GM10248 (cell line): ENCODE measurements at places on chromosomes 5 and 9.

DNA sequence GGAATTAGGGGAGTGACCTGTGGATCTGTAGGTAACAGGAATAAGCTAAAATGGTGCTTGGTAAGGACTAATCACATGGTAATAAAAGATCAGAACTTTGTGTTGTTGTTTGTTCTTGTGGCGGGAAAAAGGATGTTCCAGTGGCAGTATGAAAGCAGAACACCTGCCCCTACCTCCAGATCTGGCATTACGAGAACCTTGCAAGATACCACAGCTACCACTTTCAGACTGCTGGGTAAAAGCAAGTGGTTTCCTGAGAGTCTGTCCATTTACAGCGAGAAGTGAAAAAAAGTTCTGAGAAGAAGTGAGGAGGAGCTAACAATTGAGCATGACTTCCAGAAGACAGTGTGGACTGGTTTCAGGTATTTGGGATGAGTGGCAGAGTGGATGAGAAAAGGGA is 252.5 kb downstream of the TLE4 start:
- no peak for DNase-seq

DNA sequence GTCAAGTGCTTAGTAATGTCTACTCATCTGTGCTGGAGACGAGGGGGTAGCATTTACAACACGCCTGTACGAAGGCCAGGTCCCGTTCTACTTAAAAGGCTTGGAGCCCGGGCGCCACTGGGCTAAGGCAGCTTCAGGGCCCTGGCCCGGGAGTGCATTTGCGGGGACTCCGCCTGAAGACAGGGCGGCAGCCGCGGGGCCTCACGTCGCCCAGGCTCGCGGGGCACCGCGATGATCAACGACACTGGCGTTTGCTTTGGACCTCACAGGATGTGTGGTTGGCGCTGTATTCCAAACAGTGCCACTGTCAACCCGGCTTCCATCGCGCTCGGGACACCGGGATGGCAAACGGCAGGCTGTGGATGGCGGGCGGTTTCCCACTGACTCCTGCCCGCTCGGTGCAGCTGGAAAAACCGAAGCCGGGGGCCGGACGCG is 1.1 kb upstream of the TENT4A start:
- DNase-seq: peak; percentile 46

DNA sequence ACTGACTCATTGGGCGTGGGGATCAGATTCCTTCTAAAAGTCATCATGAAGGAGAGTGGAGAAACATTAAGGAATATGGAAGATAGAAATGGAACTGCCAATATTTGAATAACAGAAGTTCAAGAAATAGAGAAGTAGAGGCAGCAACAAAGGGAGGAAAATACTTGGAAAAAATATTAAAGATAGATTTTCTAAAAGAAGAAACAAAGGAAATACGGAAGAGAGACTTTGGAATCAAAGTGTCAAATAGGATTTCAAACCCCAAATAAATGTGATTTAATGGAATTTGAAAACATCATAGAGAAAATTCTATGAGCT is 605.1 kb upstream of the KLF4 start:
- DNase-seq: no peak

DNA sequence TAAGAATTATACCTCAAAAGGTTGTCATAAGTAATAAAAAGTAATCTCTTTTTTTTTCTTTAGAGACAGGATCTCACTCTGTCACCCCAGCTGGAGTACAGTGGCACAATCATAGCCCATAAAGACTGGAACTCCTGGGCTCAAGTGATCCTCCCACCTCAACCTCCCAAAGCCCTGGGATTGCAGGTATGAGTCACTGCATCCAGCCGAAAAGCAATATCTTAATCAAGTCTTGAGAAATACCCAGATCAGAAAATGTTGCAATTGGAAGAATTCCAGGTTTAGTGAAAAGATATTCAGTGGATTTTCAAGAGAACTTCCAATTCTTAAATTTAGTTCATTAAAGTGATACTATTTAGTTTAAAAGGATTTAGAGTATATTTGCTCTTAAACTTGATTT is 40.9 kb upstream of the IDNK start:
- no peak for DNase-seq

GRCh38 chr5:37810311-37810710 is 29.5 kb downstream of the GDNF start:
- DNase-seq: no peak

DNA sequence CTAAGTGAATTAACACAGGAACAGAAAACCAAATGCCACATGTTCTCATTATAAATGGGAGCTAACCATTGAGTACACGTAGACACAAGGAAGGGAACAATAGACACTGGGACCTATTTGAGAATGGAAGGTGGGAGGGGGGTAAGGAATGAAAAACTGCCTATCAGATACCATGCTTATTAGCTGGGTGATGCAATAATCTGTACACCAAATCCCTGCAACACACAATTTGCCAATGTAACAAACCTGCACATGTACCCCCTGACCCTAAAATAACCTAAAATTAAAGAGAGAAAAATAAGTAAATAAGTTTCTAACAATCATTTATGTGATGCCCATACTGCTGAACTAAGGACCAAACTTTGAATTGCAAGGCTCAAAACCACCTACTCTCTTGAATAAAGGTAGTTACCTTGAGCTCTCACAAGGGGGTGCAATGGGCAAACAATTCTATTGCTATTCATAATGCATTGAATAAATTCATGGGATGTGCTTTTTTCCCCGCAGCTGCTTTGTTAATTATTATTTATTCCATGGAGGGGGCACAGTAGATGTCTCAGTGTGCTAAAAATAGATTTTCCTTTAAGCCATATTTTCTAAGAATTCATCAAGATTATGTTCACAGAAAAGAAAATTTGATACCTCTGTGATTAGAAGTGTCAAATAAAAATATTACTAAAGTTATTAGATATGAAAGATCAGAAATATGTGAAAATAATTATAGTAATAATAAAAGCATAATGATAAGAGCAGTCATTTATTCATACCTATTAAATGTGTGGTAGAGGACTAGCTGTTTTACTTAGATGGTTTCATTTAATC is 76.2 kb upstream of the PTPN3 start:
- peak; percentile 34 for DNase-seq

DNA sequence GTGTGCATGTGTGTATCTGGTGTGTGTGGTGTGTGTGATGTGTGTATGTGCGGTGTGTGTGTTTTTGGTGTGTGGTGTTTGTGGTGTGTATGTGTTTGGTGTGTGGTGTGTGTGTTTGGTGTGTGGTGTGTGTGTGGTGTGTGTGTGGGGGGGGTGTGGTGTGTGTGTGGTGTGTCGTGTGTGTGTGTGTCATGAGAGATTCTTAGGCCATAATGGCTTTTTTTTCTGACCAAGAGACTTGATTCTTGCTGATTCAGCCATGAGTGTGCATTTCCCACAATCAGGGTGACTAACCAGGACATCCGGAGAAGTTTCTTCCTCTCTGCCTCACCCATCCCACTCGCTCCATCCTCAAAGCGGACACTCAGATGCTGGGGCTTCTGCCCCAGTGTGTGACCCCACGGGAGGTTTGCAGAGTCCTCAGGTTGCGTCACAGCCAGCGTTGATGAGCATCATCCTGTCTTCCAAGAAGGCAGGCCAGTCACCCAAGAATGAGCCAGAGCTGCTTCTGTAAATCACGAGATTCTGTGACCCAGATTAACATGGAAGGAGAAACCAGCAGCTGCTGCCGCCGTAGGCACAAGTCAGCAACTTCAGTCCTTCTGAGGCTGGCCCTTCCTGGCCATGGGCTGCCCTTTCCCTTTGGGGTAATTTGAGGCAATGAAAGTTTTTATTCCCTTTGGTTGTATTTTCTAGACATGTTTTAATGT is 12.5 kb upstream of the CTSL start:
- DNase-seq: no peak

- DNase-seq: peak; percentile 29
Observed at GRCh38 chr5:119290161-119290569, 65.7 kb upstream of the TNFAIP8 start.

- DNase-seq: peak; percentile 31
Observed at GRCh38 chr5:154273028-154273617, 82.6 kb downstream of the GALNT10 start.

- no peak for DNase-seq
Observed at GRCh38 chr9:105637787-105638395, 24.4 kb upstream of the TAL2 start.

GRCh38 chr5:41809128-41809527 is 61.1 kb downstream of the OXCT1 start:
- DNase-seq: no peak

DNA sequence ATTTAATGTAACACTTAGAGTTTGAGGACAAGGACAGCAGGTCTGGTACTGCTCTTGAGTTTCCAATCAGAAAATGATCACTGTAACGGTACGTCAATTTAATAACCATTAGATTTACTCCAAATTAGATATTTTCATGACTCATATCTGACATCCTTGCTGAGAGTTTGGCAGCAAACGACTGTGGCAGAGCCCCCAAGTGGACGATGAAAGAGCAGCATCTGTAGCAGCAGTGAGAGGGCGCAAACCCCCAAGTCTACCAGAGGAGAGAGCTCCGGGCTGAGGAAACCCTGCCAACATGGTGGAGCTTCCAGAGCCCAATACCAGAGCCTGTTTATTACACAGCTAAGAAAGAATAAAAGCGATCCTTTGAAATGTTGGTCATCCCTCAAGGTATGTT is 73.2 kb upstream of the EPB41L4A start:
- DNase-seq: peak; percentile 55

GRCh38 chr5:71960195-71960594 is 147.1 kb upstream of the MAP1B start:
- DNase-seq: no peak

- DNase-seq: no peak
Observed at GRCh38 chr9:23824830-23825591, 1.0 kb downstream of the ELAVL2 start.

GRCh38 chr5:14071433-14071832 is 71.7 kb upstream of the TRIO start:
- DNase-seq: no peak

- no peak for DNase-seq
Observed at GRCh38 chr9:72786948-72787347, 165.9 kb downstream of the ALDH1A1 start.

GRCh38 chr5:1040571-1040970 is 32.0 kb downstream of the NKD2 start:
- no peak for DNase-seq

GRCh38 chr9:78295731-78296130 is 1.2 kb upstream of the PSAT1 start:
- DNase-seq: no peak

GRCh38 chr5:140671472-140672125 is 1.8 kb downstream of the DND1 start:
- DNase-seq: no peak

DNA sequence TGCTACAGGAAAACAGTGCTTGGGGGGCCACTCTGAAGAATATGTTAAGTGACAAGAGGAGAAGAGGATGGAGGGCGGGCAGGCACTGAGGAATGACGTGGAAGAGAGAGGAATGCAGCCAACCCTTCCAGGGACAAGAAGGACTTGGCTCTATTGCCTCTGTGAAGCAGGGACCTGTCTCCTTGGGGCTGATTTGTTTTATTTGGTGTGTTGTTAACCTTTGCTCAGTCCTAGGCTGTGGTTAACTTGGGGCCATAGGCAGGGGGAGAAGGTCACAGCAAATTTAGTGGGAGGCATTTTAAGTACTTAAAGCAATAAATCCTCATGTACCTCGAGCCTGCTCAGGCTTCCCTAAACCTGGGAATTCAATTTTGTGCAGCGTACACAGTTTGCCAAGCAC is 39.9 kb downstream of the KIF4B start:
- no peak for DNase-seq

- no peak for DNase-seq
Observed at GRCh38 chr5:144084971-144085370, 85.5 kb downstream of the YIPF5 start.

DNA sequence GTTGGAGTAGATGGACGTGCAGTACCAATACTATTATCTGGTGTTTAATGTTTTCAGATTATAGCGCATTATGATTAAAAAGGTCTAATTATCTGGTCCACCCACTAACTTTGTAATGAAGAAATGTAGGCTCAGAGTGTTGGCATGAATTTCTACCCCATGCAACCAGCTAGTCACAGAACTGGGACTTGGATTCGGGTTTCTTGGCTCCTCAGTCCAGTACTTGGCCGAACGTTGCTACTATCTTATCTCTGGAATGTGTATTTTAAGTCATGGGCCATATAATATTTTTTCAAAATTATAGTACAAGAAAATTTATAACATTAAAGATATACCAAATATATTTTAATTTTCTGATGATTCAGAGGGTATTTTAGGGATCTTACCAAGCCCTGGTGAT is 657.5 kb upstream of the DMAC1 start:
- no peak for DNase-seq

- DNase-seq: no peak
Observed at GRCh38 chr9:81720450-81721086, 31.2 kb upstream of the TLE1 start.

- no peak for DNase-seq
Observed at GRCh38 chr9:73979894-73980264, 517.3 kb upstream of the RORB start.

- no peak for DNase-seq
Observed at GRCh38 chr5:170469414-170469813, 34.4 kb upstream of the KCNIP1 start.

- DNase-seq: peak; percentile 37
Observed at GRCh38 chr5:180718810-180719453, 20.9 kb downstream of the OR2Y1 start.

DNA sequence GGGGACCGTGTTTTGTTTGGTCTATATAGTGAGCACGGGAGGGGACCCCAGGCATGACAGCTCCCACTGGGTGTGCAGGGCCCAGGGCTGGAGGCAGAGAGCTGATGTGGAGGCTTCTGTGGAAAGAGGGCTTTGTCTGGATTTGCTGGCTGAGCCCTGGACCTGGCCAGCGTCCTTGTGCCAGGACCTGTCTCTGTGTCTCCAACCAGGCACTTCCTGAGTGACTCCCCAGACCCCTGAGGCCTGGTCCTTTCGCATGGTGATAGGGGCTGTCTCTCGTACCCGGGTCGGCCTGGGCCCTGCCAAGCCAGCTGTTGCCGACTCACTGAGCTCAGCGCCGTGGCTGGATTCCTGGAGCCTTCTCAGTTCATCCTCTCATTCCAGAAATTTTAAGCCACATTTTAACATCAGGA is 77.6 kb downstream of the ADAMTS2 start:
- DNase-seq: no peak
